RWPE1 (cell line): ENCODE measurements at places on chromosomes 3 and 15.

DNA sequence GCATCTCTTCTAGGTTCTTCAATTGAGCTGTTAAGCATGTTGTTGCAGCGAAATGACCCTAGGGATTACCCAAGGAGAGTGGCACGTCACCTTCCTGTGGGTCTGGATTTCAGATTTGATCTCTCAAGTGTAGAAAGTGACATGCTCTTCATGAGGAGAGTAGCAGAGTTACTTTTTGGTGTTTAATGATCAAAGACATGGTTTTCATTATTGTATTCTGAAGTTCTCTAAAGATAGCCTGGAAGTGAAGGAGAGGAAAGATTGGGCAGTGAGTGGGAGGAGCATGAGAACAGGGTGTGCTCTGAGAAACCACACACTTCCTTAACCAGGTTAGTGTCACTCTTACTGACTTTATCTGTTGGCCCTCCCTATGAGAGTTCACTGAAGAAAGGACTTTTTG, 153.6 kb downstream of the AKAP13 start:
- no peak for DNase-seq

GRCh38 chr3:152352554-152352953, 83.8 kb downstream of the MBNL1 start:
- no peak for DNase-seq

DNA sequence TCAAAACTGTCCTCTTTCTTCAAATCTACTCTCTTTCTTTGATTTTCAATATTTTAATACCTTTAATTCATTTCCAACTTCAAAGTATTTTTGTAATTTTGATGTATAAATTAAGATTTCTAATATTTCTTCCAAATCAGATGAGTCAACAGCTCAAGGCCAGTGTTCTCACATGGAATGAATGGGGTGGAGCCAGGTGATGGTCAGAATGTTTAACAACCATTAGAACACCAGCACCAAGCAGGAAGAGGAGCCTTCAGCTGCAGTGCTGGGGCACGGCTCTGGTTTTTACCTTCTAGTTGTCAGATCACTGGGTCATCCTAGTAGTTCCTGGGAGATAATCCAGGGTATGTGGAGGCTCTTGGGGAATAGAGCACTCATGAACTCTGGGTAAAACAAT, 494.5 kb upstream of the PDZRN3 start:
- no peak for DNase-seq

DNA sequence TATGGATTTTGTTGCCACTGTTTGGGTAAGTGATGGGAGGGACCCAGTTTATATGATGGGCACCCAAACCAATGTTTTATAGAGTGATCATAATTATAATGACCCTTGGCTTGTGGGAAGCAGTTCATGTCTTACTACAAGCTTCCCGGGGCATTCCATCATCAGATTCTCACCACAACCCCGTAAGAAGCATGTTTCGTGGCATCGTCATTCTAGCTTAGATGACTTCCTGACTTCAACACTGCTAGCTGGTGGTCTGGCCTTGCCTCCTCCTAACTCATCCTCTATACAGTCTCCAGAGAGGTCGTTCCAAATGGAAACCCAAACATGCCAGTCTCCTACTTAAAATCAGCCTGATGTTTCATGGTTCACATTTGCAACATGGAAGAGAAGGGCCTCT, 226.9 kb downstream of the ADAMTS9 start:
- no peak for DNase-seq

DNA sequence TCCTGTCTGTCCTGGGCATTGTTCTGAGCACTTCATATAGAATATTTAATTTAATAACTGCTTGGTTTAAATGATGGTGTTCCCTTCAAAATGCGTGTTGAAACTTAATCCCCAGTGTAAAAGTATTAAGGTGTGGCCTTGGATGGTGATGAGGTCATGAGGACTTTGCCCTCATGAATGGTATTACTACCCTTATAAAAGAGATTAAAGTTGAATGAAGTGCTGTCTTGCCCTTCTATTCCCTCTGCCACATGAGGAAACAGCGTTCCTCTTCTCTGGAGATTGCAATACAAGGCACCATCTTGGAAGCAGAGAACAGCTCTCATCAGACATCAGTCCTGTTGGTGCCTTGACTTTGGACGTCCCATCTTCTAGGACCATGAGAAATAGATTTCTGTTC, 374.4 kb downstream of the PTPRG start:
- no peak for DNase-seq

GRCh38 chr15:53031469-53031868, 241.3 kb upstream of the ONECUT1 start:
- no peak for DNase-seq
